ENCODE measurements at places on chromosomes 16 and 17.
A peak's percentile ranks its signal among the peaks of the same experiment; 100 is the strongest.

- ATAC-seq: no peak
These were observed 938 bp downstream of the NCOR1 start for GRCh38 chr17:16214190-16215001.

- no peak for ATAC-seq
These were observed 87.8 kb upstream of the GOT2 start for GRCh38 chr16:58821886-58822285.

GRCh38 chr16:82657786-82658185 lies 31.0 kb downstream of the CDH13 start:
- no peak for ATAC-seq

- ATAC-seq: no peak
These were observed 34.4 kb upstream of the ZNF750 start for GRCh38 chr17:82874011-82874835.

DNA sequence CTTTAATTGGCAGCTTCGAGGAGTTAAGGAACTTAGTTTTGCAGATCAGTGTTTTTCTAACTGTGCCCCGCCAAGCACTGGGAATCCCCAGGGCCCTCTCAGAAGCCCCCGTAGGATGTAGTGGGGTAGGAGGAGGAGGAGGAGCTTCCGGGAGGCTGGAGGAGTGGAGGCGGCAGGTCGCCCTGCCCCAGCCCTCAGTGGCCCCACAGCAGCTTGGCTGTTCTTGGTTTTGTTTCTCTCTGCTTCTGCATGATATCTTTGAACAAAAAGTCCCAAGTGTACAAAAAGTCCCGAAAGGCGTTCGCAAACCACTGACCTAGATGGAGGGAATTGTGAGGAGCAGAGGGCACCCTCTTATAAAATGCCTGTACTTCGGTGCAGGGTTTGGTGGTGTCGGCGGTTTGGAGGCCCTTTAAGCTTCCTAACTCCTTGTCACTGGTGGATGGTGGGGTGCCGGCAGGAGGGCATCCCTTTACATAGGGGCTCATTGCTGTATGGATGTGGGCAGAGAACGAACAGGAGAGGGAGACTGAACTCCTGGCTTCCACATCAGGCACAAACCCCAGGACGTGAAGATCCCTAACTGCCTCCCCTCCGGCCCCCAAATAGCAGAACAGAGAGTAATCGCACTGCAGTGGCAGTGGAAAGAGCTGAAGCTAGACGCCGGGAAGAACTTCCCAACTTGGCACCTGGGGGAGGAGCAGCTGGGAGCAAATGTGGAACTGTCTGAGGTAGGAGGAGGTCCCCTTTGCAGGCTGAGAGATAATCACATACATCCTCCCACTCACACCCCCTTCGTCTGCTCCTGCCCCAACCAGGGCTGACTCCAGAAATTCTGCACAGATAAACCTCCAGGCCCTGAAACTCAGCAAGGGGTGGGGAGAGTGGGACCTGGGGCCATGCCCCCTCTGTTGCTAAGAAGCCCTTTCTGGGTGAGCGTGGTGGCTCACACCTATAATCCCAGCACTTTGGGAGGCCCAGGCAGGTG lies 20.1 kb downstream of the EPOP start:
- peak; percentile 68 for ATAC-seq

DNA sequence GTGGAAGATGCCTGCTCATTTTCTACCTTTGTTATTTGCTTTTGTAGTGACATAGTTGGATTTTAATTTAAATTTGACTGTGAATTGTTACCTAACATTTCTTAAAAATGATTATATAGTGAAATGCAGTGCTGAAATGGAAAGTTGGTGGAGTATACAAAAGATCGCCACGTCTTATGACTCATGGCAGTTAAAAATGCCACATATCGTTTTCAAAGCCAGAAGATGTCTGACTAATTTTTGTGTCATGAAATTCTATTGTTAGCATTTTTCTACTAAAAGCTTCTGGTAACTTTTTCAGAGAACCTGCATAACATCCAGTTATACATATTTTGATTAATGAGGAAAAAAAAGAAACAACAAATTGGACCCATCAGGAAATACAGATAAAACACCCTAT lies 20.6 kb downstream of the MAP2K4 start:
- no peak for ATAC-seq

- no peak for ATAC-seq
These were observed 49.3 kb downstream of the C16orf78 start for GRCh38 chr16:49422896-49423295.

DNA sequence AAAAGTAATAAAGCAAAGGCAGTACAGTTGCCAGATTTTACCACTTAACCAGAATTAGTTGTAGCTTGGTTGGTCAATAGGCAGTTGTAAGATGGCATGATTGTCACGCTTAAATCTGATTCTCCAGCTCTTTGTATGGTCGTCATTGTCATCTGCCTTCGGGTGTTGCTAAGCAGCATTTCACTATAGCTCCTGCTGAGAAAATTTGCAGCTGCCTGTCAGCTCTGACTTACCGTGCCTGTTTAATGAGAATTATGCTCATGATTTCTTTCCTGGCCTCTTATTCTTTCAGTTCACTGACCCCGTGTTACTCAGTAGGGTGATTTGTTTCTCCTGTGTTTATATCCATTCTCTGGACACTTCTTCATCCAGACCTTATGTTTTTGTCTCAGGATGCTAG lies 66.7 kb downstream of the TANGO6 start:
- no peak for ATAC-seq

Measured in stimulated activated memory B cell treated with anti-CD40 and anti-IgM and Interleukin-4, amounts not matched to agents 10 μg/mL and 1 μg/mL and 100 μg/mL, for 72 hours (primary cell).